Psoas muscle (tissue), 8 donors: ENCODE measurements at places on chromosomes 6 and 20. TPM values are rescaled to one million over a fixed set of nuclear protein-coding genes. Genes with fewer than 3 reads are reported as not detected.

The PROKR2 gene
- total RNA-seq, result not detected

The SERPINB1 gene
- 62.0 TPM for total RNA-seq

GRCh38 chr6:70299456-70299855, 3.4 kb downstream of the COL9A1 start:
- no peak for DNase-seq

The SRMS gene
- not detected for total RNA-seq

DNA sequence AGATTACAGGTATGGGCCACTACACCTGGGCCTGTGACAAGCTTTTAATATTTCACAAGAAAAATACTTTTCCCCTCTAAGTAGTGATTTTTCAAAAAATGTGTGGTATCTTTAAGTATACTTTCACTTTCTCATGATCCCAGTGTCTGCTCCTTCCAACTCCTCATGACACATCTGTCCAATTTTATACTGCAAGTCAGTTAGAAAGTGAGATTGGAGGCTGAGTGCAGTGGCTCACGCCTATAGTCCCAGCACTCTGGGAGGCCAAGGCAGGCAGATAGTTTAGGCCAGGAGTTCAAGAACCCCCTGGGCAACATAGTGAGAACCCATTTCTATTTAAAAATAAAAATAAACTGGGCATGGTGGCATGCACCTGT, 20.2 kb downstream of the PIM1 start:
- no peak for DNase-seq

DNA sequence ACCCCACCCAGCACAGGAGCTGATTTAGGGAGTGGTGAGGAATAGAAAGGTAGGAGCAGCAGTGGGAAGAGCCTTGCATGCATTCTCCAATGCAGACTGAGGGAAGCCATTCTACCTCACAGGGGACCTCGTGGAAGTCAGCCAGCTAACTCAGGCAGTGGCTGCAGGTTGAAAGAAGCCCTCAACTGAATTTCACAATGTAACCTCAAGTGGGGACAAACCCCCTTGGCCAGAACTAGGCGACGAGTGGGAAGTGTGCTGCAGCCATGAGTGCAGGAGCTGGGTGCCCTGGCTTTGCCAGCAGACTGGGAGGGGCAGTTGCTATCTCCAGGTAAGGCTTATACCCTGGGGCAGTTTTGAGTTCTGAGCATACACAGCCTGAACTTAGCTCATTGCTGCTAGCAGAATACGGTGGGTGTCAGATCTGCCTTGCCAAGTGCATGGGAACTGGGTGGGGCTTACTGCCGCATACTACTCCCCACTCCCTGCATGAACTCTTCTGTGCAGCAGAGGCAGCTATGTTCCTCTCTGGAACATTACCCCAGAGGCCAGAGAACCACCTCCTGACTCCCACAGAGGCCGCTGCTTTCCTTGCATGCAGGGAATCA, 126.5 kb downstream of the CDK19 start:
- no peak for DNase-seq

The PAX1 gene
- total RNA-seq, result 0.34 TPM

The MOG gene
- not detected for total RNA-seq

DNA sequence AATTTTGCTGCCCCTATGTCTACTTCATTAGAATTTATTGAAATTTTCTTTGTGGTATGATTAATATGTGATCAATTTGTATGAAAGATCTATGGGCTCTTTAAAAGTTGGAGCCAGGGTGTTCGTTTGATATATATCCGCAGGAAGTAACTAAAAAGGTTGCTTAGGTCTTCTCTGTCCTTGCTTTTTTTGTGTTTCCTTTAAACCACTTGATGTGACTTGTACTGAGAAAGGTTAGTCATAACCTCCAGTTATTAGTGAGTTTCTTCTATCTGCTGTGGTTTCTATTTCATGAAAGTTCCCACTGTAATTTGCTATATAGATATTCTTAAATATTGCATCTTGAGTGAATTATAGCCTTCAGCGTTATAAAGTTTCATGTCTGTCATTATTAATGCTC, 585.3 kb upstream of the ARID1B start:
- DNase-seq, result no peak
